ENCODE measurements at places on chromosomes 16 and 17.

- DNase-seq: no peak
Measured at GRCh38 chr17:66813296-66813695, 21.6 kb upstream of the CACNG5 start.

- no peak for DNase-seq
Measured at GRCh38 chr17:78458091-78458490, 79.6 kb downstream of the PGS1 start.

GRCh38 chr16:27225536-27226360, 22.4 kb downstream of the KDM8 start:
- no peak for DNase-seq

- DNase-seq: no peak
Measured at GRCh38 chr17:77526259-77526711, 385.5 kb downstream of the SEC14L1 start.

GRCh38 chr17:3507071-3507470, 31.3 kb downstream of the ASPA start:
- DNase-seq: no peak

GRCh38 chr16:27738596-27738995, 188.7 kb downstream of the KATNIP start:
- no peak for DNase-seq

GRCh38 chr17:46943501-46944393, 20.8 kb downstream of the GOSR2 start:
- no peak for DNase-seq

- no peak for DNase-seq
Measured at GRCh38 chr17:17156107-17156506, 50.0 kb downstream of the PLD6 start.

DNA sequence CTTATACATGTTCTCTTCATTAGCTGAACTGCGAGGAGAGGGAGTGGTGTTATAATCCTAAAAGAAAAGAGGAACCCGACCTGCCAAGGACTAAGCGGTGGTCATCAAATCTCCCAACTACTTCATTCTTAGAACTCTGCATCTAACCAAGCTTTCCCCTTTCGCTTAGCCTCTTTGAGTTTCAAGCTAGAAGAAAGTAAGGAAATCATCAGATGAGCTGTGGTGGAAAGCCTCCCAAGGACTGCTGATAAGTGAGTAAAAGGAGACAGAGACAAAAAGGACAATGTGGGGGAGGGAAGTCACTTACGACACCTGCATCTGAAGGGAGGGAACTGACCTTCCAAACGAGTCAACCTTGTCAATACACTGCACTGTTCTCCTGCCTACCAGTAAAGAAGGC, 121.3 kb downstream of the TRIM37 start:
- DNase-seq: no peak

DNA sequence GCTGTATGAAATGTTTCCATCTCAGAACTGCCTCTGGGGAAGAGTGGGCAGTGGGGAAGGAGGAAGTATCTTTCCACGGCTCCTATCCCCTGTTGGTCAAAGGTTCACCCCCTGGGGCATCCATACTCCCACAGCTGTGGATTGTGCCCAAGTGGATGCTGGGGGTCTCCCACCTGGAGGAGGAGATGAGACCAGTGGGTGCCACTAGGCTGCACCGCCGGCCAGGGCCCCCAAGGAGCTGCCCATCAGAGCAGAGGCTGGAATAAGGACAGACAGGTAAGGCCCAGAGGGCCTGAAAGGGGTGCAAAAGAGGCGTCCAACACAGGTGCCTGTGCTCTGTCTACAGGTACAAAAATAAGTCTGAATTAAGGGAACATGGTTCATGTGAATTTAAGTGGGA, 87.5 kb downstream of the WSCD1 start:
- no peak for DNase-seq

DNA sequence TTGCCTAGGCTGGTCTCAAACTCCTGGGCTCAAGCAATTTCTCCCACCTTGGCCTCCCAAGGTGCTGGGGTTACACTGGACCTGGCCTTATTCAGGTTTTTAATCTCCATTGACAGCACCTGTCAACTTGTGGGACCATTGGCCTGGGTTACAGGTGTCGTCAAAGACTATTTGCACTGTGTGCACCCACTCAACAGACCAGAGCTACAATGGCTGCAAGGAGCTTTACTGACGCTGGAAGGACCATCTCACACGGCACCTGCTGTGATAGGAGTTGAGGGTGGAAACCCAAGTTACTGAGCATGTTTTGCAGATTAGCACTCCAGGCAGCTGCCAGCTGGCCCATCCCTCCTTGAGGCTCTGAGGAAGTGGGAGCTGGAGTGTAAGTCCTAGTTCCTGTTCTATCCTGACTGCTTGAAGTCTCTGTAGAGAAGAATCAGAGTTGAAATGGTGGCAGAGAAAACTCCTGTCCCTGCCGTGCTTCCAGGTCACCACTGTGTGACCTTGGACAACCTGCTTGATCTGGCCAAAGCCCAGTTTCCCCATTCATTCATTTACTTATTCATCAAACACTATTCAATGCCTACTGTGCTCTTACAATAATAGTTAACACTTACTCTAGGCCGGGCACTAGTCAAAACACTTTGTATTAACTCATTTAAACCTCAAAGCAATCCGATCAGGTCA, 42.4 kb upstream of the LONP2 start:
- DNase-seq: no peak

DNA sequence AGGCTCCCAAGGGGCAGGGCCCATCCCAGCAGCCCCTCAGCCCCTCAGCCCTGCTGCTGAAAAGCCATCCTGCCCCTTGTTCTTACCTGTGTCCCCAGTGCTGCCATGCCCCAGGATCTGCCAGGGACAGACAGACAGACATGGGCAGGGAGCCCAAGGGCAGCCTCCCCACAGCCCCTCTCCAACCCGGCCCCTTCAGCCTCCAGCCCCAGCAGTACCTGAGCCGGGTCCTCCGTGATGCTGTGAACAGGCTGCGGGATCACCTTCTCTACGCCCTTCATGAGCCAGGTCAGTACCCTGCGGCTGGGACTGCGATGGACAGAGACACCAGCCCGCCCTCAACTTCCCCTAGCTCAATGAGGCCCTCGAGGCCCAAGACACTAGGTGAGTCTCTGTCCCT, 8.2 kb downstream of the CNGB1 start:
- DNase-seq: no peak

- DNase-seq: no peak
Measured at GRCh38 chr17:58047376-58048150, 35.7 kb upstream of the DYNLL2 start.

DNA sequence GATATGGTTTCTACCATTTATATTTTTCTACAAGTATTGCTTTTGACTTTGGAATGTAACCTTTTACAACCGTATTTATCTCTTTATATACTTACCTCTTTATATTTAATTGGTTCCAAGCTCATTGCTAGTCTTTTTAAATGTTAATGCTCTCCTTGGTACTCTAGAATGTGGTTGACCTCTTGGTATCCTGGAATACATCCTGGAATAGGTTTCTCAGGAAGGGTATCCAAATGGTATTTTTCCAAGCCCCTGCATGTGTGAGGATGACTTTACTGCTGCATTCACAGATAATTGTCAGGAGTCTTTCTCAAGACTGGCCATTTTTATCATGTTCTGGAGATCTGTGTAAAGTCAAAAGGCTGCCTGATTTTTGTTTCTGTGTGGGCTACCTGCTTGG, 30.2 kb downstream of the DNAH17 start:
- DNase-seq: no peak

GRCh38 chr17:63984651-63985386, 12.1 kb upstream of the SCN4A start:
- peak; percentile 20 for DNase-seq
